ENCODE measurements at places on chromosomes 1 and 21. TPM values are rescaled to one million over a fixed set of nuclear protein-coding genes. Genes with fewer than 3 reads are reported as not detected.

DNA sequence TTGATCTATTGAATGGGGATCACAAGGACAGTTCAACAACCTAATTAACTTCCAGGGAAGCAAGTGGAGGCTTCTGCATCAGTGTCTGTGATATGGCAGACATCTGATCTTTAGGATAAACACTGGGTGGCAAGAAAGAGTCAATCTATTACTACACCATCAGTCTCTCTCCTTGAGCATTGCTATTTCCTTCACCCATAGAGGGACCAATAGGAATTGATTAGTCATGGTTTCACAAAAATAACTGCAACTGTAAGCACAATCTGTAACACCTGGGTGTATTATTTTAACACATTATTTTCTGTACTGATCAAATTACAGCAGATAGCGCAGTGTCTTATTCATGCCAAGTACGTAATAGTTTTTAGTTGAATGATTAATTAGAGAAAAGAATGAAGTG is 50.3 kb downstream of the USP24 start:
- H3K4me1 ChIP-seq, result no peaks in the 10 kb centered on the region
- H3K4me3 ChIP-seq, result no peak overlapping the region
- no peak overlapping the region for H3K27ac ChIP-seq
- no peak for DNase-seq
- H3K36me3 ChIP-seq, result peaks cover 51% of the 10 kb centered on the region
- no peaks in the 10 kb centered on the region for H3K27me3 ChIP-seq

GRCh38 chr21:41895643-41896493 is 16.7 kb upstream of the PRDM15 start:
- DNase-seq, result no peak
- H3K4me3 ChIP-seq, result no peak overlapping the region
- peaks cover 39% of the 10 kb centered on the region for H3K36me3 ChIP-seq
- H3K27ac ChIP-seq, result no peak overlapping the region
- no peaks in the 10 kb centered on the region for H3K4me1 ChIP-seq

GRCh38 chr1:168879896-168880734 is 151.1 kb upstream of the DPT start:
- peak overlapping the region; percentile 43 for H3K27ac ChIP-seq
- no peaks in the 10 kb centered on the region for H3K27me3 ChIP-seq
- H3K4me1 ChIP-seq, result peaks cover 8% of the 10 kb centered on the region
- H3K4me3 ChIP-seq, result no peak overlapping the region

DNA sequence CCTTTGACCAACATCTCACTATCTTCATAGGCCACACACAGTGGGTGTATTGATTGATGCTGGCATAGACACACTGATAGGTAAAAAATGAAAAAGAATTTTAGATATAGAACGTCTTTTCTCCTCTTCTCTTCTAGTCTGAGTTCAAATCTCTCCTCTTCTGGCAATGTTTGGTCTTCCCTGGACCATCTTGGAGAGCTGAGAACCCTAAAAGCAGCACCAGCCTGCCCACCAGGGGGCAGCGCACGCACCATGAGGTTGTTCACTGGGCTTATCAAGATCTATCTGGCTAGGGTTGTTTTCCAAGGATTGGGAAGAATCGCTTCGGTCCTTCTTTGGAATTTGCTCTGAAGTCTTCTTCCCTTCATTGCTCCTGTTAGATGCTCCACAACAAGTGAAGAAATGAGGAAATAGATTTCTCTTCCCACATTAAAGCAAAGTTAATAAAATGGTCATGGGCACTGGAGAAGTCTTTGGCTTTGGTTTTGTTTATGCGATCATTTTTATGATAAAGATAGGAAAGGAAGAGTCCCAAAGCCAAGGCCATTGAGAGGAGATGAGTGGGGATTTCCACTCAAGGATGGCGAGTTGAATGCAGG is 104.0 kb upstream of the OLIG2 start:
- no peaks in the 10 kb centered on the region for H3K27me3 ChIP-seq
- H3K36me3 ChIP-seq, result no peaks in the 10 kb centered on the region
- peak; percentile 87 for DNase-seq
- H3K4me3 ChIP-seq, result no peak overlapping the region

- DNase-seq, result no peak
- H3K36me3 ChIP-seq, result no peaks in the 10 kb centered on the region
- no peaks in the 10 kb centered on the region for H3K4me1 ChIP-seq
- no peak overlapping the region for H3K4me3 ChIP-seq
Observed at GRCh38 chr1:243883551-243883950, 33.5 kb upstream of the AKT3 start.

OVAAL gene
- polyA plus RNA-seq, result not detected
